ENCODE measurements at places on chromosomes 7 and 10.

DNA sequence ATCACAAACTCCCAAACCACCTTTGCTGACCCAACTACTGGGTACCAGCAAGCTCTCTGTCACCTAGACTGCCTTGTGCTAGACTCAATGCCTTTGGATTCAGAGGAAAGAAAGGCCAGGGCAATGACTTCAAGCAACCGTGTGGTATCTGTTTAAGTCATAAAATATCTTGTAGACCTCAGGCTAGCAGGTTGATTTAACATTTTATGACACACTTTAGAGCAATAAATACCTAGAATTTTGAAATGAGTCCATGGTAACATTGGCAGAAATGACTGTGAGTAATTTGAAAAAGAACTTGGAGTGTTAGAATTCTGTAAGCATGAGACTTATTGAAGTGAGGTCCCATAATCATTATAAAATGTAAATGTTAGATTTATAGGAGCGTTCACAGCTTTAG, 87.2 kb downstream of the TWIST1 start:
- no peak for DNase-seq

DNA sequence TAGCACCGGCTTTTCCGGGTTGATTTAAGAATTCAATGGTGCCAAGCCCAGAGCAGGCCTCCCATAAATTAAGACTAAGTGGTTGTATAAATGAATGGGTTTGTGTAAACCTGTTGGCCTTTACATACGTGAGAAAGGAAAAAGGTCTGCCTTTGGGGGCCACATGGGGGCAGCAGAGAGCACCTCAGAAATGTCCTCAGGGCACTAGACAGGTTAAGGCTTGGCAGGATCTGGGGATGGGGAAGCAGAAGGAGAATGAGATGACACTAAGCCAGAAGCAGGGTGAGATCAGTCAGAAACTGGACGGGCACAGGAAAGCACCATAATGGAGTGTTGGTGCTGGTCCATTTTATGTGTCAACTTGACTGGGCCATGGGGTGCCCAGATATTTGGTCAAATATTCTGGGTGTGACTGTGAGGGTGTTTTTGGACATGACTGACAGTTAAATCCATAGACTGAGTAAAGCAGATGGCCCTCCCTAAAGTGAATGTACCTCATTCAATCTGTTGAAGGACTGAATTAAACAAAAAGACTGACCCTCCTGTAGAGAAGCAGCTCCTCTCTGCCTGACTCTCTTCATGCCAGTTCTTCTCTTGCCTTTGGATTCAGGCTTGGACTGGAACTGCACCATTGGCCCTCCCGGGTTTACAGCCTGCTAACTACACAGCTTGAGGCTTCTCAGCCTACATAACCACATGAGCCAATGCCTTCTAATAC, 58.9 kb downstream of the FRMPD2 start:
- DNase-seq, result peak; percentile 70

GRCh38 chr10:86653379-86653778, 968 bp upstream of the OPN4 start:
- no peak for DNase-seq

DNA sequence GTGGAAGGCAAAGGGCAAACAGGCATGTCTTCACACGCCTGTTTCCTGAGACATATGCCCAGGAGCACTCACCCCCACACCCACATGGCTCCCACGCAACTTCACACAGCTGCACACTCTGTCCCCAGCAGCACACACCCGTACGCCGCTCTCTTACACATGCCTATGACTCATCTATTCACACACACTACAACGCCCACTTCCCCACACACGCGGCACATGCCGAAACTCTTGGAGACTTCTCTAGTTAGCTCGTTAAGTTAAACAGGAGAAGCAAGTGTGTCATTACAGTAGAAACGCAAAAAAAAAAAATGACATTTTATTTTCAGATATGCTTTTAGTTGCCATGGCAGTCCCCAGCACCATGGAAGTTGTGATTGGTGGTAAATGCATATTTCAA, 6.7 kb downstream of the CALN1 start:
- DNase-seq, result no peak

GRCh38 chr10:113038183-113038582, 88.1 kb downstream of the TCF7L2 start:
- no peak for DNase-seq

- DNase-seq, result no peak
Observed at GRCh38 chr10:27805180-27805579, 59.6 kb upstream of the MKX start.

All from RKO (cell line).